ENCODE measurements at places on chromosomes 6 and 20.

GRCh38 chr6:80227545-80228105 lies 121.2 kb downstream of the BCKDHB start:
- H3K4me1 ChIP-seq = no peaks in the 10 kb centered on the region
- DNase-seq = no peak
- H3K36me3 ChIP-seq = no peaks in the 10 kb centered on the region
- H3K4me3 ChIP-seq = no peak overlapping the region

DNA sequence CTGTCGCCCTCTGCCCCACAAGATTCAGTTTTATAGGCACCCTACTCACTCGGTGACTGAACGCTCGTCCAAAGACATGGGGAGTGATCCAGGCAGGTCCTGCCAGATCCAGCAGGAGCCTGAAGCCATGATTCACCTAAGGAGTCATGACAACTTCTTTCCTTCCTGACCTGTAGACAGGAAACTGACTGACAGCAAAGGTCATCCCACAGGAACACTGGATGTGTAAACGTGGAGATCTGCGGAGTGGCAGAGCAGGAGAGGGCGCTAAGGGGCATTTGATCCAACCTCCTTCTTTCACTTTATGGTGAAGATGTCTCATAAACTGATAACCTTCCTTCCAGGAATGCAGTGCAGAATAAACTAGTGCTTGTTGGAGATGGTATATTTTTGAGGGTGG lies 192.2 kb downstream of the GJA10 start:
- H3K36me3 ChIP-seq = no peaks in the 10 kb centered on the region
- H3K4me3 ChIP-seq = no peak overlapping the region
- no peaks in the 10 kb centered on the region for H3K27me3 ChIP-seq
- no peak overlapping the region for H3K27ac ChIP-seq
- no peak for DNase-seq

DNA sequence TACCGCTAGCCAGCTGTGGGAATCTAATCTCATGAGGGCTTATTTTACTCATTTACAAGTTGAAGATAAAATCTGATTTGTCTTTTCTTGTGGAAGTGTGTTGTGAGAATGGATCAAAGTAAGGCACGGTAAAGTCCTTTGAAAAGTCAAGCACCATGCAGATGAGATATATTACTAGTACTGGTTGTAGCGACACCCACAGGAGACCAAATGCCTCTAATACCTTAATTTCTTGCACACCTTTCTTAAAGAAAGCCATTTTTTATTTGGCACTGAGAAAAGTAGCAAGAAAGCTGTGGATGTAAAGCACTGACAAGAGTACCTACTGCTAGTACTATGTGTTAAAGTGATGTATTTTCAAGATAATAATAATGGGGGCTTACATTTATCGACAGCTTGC lies 191.0 kb upstream of the MMS22L start:
- no peak overlapping the region for H3K27ac ChIP-seq
- no peaks in the 10 kb centered on the region for H3K36me3 ChIP-seq
- no peaks in the 10 kb centered on the region for H3K4me1 ChIP-seq
- H3K4me3 ChIP-seq = no peak overlapping the region
- no peak for DNase-seq

- DNase-seq = no peak
- no peak overlapping the region for H3K4me3 ChIP-seq
- H3K27ac ChIP-seq = no peak overlapping the region
- H3K36me3 ChIP-seq = no peaks in the 10 kb centered on the region
- peaks cover 13% of the 10 kb centered on the region for H3K4me1 ChIP-seq
These were observed 1.3 kb upstream of the RAMACL start for GRCh38 chr6:166587631-166588413.
